T follicular helper cell (primary cell): ENCODE measurements at places on chromosomes 7 and 10.

- no peak for DNase-seq
These were observed 41.0 kb upstream of the SAMD8 start for GRCh38 chr10:75070476-75070875.

DNA sequence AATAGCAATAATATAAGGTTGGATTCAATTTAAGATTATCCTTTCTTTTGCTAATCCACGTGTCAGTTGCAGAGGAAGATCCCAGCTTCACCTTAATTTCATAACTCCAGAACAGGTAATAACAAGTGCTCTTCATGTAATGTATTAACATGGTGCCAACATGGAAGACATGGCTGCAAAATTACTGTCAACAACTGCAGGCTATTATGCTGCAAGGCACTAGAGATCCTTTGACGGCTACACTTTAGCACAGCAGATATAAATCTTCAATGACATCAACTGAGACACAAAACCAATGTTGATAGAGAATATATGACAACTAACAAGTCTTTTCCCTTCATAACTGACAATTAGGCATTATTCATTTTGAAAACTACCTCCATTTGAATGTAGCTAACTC is 96.1 kb downstream of the RNF133 start:
- DNase-seq, result no peak

- no peak for DNase-seq
These were observed 37.5 kb upstream of the DPYSL4 start for GRCh38 chr10:132149271-132149670.

GRCh38 chr10:74968667-74969061 is 142.3 kb downstream of the KAT6B start:
- no peak for DNase-seq

DNA sequence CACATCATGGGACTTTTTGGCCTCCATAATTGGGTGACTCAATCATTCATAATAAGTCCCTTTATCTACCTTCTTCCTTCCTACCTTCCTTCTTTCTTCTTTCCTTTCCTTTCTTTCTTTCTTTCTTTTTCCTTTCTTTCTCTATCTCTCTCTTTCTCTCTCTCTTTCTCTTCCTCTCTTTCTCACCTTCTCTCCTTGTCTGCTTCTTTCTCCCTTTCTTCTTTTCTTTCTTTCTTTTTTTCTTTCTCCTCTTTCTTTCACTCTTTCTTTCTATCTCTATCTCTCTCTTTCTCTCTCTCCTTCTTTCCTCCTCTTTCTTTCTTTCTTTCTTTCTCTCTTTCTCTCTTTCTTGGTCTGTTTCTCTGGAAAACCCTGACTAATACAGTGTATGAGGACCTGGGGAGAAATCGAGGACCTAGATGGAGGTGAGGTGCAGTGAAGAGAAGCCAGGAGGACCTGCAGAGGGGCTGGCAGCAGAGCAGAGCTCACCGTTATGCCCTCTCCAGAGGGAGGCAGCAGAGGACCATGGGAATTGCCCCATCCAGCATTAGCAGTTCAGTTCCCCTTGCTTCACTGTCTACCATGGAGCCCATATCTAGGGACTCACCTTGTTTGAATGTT is 52.7 kb upstream of the BTRC start:
- DNase-seq, result no peak

DNA sequence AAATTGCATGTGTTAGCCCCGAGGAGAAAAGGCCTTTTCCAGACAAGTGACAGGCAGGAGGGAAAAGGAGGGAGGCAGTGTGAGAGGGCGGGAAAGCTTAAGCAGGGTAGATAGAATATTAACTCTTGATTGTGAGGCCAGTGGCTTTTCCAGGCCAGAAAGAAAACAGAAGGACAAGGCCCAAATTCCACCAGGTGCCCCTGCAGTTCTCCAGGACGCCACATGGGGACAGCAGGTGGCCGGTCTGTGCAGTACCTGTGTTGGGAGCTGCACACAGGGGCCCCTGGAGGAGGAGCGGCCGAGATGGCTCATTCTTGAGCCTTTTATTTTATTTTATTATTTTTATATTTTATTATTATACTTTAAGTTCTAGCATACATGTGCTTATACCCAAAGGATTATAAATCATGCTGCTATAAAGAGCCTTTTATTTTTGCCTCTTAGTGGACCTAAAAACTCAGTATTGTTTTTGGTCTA is 141.3 kb upstream of the KLF14 start:
- DNase-seq, result peak; percentile 34

DNA sequence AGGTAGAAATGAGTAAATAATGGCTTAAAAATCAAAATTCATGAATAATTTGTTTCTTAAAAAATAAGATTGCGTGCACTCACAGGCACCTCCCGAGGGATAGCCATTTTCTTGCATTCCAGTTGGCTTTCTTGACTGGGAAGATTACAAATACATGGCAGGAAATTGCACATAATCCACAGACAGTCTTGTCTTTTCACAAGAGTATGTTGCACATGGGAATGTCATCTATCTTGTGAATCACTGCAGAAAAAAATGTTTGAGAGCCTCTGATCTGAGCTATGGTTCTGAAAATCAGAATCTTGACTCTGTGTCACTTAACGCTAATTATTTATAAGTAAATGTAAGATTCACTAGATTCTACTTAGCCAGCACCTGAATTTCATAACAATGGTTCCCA is 74.1 kb upstream of the PRKG1 start:
- no peak for DNase-seq

GRCh38 chr10:21624951-21625350 is 90.9 kb downstream of the MLLT10 start:
- DNase-seq, result no peak

- no peak for DNase-seq
These were observed 11.8 kb downstream of the UROS start for GRCh38 chr10:125811251-125811650.

GRCh38 chr7:22632674-22633073 is 94.3 kb upstream of the IL6 start:
- DNase-seq, result no peak

- DNase-seq, result no peak
These were observed 89.3 kb upstream of the ARID5B start for GRCh38 chr10:61812052-61812721.

DNA sequence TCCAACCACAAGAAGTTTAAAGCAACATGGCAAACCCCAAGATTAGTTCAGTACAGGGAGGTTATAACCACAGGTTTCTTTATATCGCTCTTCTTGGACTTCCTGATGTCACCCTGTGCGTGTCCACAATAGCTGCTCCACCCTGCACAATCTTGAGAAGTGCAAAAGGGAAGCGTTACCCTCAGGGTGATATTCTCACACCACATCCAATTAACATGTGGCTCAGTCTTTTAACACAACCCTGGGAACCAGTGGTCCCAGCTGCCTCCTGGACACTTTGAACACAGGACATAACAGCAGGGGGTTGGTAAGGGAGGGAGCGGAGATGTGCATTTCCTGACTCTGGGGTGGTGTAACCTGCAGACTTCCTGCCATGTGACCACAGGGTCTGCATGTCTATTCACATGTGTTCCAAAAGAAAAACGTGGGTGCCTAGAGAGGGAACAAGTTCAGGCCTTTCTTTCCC is 64.6 kb downstream of the GSAP start:
- DNase-seq, result peak; percentile 9

GRCh38 chr10:110226926-110227641 is 19.7 kb downstream of the MXI1 start:
- DNase-seq, result peak; percentile 76

- no peak for DNase-seq
These were observed at the start of gene CYP2C8 for GRCh38 chr10:95069286-95069685. CYP2C8 (minus strand) TSS chr10:95069497; CDS start chr10:95069402, 95 bp downstream.

- DNase-seq, result no peak
These were observed 4.0 kb downstream of the BICC1 start for GRCh38 chr10:58516671-58517070.

DNA sequence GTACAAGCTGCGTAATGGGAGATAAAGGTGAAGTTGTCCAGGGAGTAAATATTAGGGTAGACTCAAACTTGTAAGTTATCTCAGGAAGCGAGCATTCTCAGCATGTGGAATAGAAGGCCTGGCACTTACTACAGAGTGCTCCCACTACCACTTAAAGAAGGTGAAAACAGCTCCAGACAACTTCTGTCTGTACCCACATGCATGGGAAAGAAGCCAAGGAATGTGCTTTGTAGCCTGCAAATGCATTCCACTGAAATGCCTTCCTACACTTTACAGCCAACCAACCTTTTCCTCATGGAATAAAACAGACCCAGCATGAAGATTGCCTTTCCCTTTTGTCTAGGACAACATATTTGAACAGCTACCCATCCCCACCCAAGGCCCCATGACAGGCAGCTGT is 45.4 kb upstream of the NPSR1 start:
- no peak for DNase-seq

GRCh38 chr10:7525314-7526016 is 114.6 kb upstream of the SFMBT2 start:
- peak; percentile 42 for DNase-seq

- DNase-seq, result no peak
These were observed 348.2 kb upstream of the C7orf33 start for GRCh38 chr7:148242294-148242821.

GRCh38 chr10:76270464-76270863 is 839.0 kb downstream of the LRMDA start:
- DNase-seq, result no peak

DNA sequence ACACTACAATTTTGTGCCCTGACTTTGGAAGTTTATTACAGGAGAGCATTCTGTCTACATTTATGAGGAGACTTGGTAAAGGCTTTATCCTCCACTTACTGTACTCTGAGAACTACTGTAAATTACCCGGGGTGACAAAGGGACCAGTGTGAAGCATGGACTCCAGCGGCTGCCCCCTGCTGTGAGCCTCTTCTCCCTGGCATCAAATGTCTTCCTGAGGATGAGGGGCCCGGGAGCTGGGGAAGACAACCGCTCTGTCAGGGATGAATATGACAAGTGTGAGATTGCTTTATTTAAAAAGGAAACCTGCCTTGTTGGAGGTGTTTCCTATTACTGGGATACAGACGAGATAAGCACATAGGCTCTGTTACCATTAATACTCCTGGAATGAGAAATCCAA is 714.8 kb downstream of the CCSER2 start:
- no peak for DNase-seq

DNA sequence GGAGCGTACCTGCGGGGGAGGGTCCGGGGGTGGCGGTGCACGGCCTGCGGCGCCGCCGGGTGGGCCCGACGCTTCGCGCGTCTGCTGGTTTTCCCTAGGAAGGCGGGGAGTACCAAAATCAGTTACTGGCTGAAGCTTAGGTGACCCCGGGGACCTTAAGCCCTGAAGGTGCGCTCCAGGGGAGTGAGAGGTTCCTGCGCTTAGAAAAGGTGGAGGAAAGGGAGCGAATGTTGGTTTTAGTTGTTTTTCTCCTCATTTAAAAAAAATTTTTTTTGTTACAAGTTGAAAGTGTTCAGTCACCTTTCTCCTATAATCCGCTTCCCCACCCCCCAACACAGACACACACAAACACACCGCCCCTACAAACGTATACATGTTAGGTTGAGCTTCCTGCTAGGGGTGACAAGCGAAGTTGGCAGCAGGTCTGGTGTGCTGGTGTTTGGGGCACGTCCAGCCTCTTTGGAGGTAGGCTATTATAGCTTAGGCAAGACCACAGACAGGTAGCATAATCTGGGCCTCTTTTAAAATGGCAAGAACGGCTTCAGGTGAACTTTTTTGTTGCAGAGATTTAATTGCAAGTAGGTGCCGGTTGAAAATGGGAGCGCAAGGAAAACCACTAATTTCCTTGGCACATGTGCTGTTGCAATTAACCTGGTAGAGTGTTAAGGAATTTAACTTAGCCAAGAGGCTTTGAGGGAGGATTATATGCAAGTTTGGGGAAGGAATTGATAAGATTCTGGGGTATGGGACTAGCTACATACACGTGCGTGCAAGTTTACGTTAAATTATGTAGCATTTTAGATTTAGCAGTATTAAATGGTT is 945 bp downstream of the ADD3 start:
- peak; percentile 43 for DNase-seq

DNA sequence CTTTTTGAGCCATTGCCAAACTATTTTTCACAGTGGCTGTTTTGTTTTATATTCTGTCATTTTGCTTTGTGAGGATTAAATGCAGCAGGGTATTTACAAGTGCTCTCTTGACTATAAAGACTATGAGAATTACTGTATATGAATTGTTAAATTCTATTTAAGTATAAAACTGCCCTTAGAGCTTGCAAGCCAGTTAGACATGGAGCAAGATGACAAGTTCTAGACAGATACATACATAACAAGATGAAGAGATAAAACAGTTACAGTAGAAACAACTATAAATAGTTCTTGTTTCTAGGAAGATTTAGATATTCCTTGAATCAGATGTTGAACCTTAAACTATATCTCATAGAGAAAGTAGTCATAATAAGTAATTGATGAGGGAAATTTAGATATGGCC is 60.6 kb downstream of the DNAH11 start:
- DNase-seq, result no peak

DNA sequence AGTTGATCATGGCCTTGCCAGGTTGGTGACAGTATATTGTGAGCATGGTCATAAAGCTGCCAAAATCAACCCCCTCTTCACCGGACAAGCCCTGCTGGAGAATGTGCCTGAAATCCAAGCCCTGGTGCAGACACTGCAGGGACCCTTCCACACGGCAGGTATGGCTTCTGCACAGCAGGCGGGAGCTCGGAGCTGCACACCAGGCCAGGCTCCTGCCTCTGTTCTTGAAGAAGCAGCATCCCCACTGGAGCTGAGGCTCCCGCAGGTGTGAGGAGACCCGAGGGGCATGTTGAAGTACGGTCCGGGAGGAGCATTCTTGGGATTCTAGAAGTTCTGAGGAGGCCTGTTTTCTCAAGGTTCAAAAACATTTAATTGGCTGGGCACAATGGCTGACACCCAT is 12.7 kb downstream of the DHTKD1 start:
- DNase-seq, result no peak

DNA sequence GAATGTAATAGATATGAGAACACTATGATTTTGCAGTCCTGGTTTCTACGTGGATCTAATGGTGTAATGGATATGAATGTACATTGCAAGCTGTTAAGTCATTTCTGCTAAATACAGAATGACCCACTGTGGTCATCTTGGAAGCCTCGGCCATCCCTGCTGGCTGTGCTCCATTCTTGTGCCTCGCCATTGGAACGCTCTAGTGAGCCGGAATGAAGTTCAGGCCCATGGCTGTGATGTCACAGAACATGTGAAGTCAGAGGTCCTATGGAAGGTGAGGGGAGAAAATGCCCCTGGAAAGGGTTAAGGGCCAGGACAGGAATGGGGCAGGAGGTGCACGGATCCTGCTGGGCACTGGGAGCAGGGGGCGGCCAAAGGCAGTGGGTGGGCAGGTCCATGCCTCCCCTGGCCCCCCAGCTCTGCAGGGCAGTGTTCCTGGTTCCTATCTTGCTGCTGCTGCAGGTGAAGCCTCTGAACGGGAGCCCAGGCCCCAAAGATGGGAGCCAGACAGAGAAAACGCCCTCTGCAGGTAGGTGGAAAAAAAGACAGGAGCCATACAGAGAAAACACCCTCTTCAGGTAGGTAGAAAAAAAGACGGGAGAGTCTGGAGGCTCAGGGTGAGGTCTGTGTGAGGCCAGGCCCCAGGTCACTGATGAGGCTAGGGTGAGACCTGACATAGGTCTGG is at the start of gene LLCFC1:
LLCFC1 (plus strand) TSS at position 259 of the 685 bp plus-strand sequence; CDS start at position 397, 138 bp downstream.
- no peak for DNase-seq

- no peak for DNase-seq
These were observed 52.8 kb upstream of the ANTXRL start for GRCh38 chr10:46234026-46234425.
